ENCODE measurements at places on chromosomes 3 and 15.

- DNase-seq: no peak
These were observed 9.3 kb downstream of the VEPH1 start for GRCh38 chr3:157493627-157494550.

DNA sequence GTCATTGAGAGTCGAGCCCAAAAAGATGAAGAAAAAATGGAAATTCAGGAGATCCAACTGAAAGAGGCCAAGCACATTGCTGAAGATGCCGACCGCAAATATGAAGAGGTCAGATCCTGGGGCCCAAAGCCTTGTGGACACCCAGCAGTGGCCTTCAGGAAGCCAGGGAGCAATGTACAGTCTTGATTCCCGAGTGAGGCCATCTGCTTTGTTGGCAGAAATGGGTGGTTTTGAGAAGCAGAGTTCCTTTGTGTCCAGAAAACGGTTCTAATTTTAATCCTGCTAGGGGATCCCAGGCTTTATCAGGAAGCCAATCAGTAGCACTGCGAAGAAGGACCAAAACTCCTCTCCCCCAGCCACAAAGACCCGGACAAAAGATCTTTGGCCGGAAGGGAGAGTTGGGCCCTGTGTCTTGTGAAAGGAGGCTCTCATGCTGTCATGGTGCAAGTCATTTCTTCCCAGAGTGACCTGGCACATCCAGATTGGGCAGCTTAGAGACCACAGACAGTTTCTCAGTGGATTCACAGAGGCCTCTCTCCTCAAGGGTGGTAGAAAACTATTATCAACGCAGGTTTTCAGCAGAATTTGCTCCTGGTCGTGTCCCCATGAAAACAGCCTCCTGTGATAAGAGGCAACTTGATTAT is 17.1 kb downstream of the TPM1 start:
- DNase-seq: no peak

DNA sequence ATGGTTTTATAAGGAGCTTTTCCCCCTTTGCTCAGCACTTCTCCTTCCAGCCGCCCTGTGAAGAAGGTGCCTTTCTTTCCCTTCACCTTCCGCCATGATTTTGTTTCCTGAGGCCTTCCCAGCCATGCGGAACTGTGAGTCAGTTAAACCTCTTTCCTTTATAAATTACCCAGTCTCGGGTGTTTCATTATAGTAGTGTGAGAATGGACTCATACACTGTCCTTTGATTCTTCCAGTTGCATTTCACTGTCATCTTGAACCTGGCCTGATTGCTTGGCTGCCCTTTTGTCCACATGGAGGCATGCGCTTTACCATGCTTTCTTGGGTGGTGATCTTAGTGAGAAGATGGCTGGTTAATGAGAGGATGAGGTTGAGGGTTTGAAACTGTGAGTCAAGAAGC is 23.2 kb downstream of the USP13 start:
- DNase-seq: no peak

GRCh38 chr3:23867400-23867799 is 49.4 kb downstream of the NKIRAS1 start:
- no peak for DNase-seq

- DNase-seq: no peak
These were observed 290.5 kb downstream of the NAALADL2 start for GRCh38 chr3:175149675-175150074.

GRCh38 chr15:39580485-39581241 is at the start of gene THBS1:
THBS1 (plus strand) TSS chr15:39581079; CDS start chr15:39581858, 779 bp downstream.
- DNase-seq: peak; percentile 48

DNA sequence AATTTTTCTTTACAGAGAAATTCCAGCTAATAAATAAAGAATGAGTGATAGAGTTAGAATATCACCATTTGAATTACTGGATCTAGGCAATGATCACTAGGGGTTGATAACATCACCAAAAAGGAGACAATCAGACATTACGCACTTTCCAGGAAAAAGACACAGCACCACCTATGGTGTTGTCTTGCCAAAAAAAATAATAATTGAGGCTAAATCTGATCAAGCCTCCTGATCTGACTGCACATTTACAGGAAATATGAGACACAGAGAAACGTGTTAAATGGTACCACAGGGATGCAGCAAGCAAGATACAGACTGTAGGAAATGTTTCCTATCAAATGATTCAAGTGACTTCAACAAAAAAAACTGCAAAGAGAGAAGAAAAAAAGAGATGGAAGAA is 92.8 kb downstream of the EOMES start:
- no peak for DNase-seq

DNA sequence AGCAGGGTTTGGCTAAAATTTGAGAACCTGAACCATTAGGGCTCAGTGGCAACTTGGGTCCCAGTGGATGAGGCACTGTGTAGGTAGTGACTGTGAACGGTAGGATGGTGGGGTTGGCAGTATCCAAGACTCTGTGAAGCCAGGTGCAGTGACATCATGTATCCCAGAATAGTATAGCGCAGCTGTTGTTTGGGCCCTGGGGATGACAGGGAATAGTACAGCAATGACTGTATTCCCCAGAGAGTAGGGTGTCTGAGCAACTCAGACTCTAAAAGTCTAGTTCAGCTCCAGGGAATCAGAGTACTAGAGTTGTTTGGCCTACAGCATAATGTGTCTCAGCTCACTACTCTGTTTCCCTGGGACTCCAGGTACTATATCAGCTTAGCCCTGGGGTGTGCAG is 20.7 kb upstream of the PPP2R3A start:
- DNase-seq: no peak

DNA sequence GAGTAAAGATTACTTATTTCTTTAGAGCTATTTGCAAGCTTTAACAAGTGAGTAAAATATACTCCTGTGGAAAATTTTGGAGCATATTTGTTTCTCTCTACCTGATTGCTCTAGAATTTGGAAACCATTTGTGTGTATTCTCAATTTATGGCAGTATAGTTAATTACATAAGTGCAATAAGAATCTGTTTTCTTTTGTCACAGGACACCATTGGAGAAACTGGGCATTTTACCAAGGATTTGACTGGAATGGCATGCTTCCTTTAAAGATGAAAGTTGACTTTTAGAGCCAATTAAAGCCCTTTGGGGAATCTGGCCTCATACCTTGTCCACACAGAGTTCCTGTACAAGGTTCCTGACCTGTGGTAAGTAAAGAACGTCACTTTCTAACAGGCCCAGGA is 38.4 kb downstream of the PAQR5 start:
- no peak for DNase-seq

DNA sequence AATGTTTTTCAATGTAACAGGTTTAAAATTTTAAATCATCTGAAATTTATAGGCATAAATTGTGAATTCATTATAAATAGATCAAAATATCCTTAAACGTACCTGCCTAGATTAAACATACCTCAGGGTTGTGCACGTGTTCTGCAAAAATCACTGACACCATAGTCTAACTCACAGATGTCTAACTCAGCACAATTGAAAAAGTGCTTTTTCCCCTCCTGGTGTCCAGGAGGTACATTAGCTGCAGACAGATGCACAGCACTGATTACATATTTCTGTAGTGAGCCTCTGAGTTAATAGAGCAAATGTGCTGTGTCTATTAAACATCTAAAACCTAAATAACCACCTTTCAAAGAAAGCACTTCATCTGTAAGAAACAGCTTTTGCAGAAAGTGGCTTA is 10.7 kb downstream of the UQCC5 start:
- no peak for DNase-seq

- DNase-seq: no peak
These were observed 521.0 kb downstream of the GABRG3 start for GRCh38 chr15:27491666-27492621.

DNA sequence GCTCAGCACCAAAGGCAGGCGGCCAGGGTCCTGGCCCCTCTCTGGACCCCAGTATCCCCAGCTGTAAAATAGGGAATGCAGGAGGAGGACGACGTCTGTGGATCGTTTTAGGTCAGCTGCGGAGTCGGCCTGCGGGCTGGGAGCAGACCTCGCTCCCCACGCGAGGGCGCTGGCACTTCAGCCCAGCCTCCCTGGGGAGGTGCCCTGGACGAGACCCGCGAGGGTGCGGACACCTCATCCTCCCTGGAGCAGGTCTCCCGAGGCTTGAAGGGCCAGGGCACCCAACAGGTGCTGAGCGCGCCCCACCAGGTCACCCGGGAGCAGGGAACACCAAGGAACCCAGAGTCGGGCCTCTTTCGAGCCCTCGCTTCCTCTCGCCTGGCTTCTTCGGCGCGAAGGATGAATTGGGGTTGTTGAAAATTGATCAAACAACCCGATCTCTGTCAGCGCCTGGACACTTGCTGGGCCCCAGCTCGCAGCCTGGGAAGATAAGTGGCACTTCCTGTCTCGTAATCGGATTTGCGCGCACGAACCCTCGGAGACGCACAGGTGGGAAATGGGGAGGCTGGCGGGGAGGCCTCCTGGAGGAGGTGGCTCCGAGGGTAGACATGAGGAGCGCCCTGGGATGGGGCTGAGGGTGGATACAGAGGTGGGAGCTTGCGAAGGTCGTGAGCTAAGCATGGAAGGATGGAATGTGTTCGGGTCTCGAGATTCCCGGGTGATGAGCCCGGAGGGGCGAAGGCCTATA is 588 bp upstream of the VIPR1 start:
- peak; percentile 33 for DNase-seq

DNA sequence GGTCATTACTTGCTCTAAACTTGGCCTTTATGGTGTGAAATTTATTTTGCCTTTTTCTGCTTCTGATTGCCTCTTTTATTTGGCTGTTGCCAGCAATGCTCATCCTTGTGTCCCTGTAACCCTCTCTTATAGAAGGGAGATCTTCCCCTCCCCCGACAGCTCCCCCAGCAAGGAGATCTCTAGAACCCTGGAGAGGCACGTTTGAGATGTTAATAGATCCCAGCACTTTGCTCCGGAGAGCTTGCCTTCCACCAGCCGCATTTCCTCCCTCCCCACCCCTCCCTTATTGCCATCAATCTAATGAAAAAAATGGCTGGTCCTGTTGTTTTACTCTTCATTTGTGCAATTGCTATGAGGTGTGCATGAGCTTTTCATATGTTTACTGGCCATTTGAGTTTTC is 18.2 kb downstream of the TRIM71 start:
- DNase-seq: no peak

GRCh38 chr3:23004971-23005370 is 198.2 kb upstream of the UBE2E2 start:
- DNase-seq: no peak

GRCh38 chr3:12224181-12225147 is 64.4 kb upstream of the PPARG start:
- DNase-seq: no peak

DNA sequence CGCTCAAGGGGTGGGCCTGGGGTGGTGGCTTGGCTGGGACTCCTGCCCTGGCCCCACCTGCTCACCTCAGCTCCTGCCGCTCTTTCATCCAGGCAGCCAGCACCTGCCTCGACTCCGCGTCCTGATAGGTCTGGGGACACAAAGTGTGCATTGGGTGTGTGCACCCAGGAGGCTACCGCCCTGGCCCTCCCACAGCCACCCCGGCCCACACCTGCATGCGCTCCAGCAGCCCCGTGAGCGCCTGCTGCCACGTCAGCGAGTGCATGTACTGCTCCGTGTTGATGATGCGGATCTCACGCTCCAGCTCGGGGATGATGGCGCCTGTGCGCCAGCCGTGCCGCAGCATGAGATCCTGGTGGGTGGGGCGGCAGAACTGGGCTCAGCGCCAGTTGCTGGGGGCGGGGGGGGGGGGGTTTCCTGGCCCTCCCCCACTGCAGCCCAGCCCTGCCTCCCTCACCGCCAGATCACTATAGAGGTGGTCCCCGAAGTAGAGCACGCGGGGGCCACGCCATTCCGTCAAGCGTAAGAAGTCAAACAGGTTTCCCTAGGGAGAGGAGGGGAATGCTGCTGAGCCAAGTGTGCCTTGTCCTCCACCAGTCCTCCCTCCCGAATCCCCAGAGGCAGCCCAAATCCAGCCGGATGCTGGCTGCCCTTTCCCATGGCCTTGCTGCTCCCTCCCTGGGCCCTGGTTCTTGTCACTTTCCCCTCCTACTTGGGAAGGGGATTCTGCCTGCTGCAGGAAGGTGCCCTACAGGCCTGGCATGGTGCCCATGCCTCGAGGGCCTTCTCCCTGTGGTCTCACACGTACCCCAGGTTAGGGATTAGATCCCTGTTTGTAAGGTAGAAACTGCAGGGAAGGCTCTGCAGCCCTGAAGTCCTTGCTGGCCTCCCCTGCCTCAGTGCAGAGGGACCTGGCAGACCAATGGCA is 8.6 kb downstream of the NT5DC2 start:
- no peak for DNase-seq

GRCh38 chr3:31974471-31974870 is 6.6 kb downstream of the OSBPL10 start:
- DNase-seq: no peak

DNA sequence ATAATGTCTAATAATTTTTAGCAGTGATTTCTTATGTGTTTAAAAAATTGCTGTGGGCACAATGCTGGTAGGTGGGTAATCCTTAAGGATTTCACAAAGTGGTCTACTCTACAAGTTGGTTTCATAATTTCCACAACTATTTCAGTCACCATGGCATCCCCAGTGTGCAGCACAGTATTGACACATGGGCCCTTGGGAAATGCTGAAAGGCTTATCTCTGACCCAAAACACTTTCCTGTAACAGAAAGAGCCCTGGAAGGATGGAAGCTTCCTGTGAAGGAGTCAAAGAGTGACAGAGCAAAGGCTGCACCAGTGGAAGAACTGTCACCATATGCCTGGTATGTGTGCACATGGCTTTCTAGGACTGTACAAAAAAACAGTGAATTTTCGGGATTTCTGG is 153.7 kb downstream of the ANO10 start:
- no peak for DNase-seq

- peak; percentile 55 for DNase-seq
These were observed 365.5 kb downstream of the SHQ1 start for GRCh38 chr3:72482589-72483321.

- no peak for DNase-seq
These were observed 156.3 kb downstream of the TIGIT start for GRCh38 chr3:114450008-114450596.

DNA sequence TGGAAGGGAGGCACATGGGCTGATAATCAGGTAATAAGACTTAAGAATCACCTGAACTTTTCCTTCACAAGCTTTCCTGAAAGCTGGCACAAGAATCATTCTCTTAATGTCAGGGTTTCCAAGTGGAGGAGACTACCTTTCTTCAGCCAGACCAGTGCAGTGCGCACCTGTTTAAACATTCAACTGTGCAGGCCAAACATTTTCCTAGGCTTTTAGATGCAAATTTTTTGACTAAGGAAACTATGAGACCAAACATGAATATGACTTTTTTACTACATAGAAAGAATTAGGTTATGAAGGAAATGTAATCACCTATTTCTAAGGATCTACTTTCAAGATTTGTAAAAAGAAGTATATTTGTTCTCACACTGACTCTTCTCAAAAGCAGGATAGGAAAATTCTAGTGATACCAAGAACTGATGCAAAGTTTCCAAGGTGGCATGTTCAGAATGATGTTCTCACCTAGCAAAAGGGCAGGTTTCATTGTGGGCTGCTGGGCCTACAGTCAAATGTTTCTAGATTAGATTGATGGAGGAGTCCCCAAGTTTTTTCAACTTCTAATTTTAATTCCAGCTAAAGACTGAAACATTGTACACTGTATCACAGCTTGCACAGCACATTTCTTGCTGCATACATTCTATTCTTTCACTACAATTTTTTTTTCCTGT is 339.1 kb downstream of the TIGIT start:
- no peak for DNase-seq

DNA sequence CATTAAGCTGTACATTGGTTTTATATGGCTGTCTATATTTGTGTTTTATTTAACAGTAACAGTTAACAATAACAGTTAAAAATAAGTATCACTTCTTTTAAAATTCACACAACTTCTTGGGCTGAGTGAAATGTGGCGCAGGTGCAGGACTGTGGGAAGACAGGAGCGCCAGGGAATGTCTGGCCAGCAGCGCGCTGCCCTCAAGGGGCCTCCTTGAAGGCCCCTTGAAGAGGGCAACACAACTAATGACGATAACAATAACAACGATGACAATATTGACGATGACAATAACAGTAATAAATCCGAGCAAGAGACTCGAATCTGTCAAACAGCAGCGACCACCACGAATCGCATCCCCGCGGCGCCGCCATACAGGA is 411 bp upstream of the PPP2R3A start:
- no peak for DNase-seq

All from stimulated activated CD8-positive, alpha-beta memory T cell treated with anti-CD3 and anti-CD28 coated beads, Interleukin-12 subunit alpha, Interleukin-12 subunit beta, amount 100 ng/mL, for 4 hours (primary cell).